AG04449 (cell line): ENCODE measurements at places on chromosomes 16 and 17.

DNA sequence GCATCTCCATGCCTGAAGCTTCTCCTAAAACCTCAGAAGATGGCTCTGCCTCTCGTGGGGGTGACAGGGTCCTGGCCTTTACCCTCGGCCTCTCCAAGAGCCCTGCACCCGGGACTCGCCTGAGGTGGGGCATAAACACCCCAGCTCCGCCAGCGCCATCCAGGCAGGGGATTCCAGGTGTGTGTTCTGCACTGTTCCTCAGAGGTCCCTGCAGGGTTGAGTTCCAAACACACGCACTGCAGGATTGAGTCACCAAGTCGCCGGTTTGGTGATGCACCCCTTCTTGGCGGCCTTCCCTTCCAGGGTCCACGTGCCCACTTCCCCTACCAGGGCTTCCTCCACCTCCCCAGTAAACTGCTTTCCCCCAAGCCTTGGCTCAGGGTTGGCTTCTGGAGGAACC, 40.0 kb upstream of the RBFOX3 start:
- DNase-seq: no peak

DNA sequence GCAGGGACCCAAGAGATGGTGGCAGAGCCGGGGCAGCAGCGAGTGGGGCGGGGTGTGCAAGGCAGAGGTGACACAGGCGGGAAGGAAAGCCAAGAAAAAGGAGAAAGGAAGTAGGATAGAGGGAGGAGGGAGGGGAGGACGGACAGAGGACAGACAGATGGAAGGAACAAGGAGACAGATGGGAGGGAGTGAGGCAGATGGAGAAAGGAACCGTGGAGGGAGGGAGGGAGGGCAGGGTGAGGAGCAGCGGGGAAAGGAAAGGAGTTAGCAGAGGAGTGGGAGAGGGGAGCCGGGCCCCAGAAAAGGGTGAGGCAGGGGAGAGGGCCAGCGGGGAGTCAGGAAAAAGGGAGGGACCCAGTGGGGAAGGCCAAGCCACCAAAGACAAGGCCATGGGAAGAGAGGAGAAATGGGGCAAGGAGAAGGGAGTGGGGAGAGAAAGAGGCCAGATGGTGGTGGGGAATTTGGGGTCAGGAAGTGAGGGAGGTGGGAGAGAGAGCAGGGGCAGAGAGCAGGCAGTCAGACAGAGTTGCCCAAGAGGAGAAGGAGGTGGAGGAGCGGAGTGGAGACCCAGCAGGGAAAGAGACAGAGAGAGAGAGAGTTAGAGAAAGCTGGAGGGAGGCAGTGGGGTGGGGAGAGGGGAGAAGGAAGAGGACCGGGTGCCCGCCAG, 13.2 kb upstream of the ASGR1 start:
- DNase-seq: no peak

GRCh38 chr16:17347624-17348023, 123.1 kb downstream of the XYLT1 start:
- DNase-seq: no peak

DNA sequence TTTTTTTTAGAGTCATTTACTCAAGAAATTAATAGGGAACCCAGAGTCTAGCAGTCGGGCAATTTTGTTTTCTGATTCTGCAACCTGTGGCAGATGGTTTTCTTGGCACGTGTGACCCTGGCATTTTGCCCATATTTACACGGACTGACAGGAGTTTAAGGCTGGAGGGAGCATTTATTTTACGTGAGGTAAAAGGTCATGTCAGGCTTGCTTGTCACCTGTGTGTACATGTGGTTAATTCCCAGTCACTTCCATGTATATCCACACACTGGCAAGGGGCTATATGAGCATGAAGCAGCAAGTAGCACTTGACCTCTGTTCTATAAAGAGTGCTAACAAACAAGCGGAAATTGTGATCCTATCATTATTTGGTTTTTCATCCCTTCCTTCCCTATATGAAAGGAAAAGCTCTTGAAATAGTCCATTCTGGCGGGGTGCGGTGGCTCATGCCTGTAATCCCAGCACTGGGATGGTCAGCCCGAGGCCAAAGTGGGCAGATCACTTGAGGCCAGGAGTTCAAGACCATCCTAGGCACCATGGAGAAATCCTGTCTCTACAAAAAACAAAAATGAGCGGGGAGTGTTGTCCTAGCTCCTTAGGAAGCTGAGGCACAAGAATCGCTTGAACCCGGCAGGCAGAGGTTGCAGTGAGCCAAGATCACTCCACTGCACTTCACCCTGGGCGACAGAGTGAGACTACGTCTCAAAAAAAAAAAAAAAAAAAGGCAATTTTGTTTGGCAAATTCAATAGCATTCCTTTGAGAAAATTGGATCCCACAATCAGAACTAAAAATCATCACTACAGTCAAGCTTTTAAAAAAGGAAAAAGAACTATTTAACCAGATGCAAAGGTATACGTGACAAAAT, 2.1 kb downstream of the SPAG9 start:
- no peak for DNase-seq

- DNase-seq: no peak
Measured at GRCh38 chr16:28117168-28117565, 53.7 kb upstream of the GSG1L start.

- no peak for DNase-seq
Measured at GRCh38 chr17:36901506-36901905, 35.8 kb upstream of the LHX1 start.

DNA sequence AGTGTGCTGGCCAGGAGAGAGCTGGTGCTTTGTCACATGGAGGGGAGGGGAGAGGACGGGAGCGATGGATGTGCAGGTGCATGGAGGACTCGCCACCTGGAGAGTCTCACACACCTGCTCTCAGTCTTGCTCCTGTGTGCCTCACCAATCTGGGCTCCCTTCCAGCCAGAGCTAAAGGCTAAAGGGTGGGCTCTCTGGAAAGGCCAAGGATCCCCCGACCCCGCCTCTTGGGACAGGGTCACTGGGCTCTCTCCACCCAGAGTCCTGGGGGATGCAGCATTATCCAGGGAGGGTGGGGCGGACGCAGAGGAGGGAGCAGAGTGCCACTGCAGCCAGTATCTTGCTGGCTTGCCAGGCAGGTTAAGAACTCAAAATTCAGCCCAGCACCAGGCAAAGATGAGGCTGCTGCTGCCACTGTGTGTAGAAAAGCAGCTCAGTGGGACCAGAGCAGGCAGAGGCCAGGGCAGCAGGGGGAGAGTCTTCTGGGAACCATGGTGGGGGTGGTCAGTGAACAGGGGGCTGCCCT, 5.4 kb upstream of the STAT5B start:
- no peak for DNase-seq

- no peak for DNase-seq
Measured at GRCh38 chr16:85319984-85320440, 207.7 kb upstream of the CIBAR2 start.

DNA sequence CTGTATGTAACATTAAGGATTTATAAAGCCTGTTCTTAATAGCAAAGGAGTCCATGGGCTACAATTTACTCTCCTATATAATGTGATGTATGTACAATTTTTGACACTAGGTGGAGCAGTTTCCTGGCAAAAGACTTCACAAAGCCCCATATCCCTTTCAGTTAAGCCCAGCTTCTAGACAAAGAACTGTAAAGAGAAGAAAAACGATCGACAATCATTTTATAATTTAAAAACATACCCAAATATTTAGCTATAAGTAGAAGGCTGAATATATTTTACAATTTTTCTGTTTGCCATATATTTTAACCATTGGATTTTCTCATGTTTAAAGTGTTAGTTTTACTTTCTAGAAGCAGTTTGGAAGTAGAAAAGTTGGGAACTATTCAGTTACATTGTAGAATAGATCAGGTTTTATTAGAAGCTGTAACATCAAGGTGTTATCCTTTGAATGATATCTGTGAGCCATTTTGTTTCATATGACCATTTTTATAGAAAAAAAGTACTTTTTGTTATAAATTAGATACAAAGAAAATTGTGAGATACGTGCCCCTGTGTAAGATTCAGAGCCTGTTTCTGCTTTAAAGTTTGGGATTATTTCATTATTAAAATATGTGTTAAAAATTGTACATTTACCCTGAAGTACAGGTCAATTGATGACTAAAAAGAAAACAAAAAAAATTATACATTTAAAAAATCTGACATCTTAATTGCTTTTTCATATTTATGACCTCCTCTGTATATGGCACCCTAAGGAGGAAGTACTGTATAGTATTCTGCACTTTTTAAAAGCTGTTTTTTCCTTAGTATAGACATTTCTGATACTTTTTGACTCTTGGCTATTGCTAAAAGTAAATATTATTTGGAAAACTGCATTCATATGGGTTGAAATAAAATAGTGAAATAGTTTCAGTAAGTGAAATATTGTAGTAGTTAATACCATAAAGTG, 46.3 kb downstream of the VMP1 start:
- DNase-seq: peak; percentile 65

DNA sequence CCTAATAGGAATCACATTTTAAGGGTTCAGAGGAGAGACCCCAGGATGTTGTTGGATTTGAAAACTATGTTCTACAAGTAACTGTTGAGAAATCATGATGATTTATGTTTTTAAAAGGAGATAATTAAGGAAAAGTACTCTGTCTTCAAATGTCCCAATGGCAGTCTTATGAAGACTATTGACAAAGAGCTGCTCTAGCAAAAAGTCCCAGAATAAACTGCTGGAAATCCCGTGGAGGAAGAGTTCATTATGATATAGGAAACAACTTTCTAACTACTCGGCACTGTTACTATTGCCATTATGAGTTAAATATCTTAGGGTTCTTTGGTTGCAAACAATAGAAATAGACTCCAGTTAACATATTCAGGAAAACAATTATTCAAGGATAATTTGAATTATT, 65.6 kb upstream of the GAS7 start:
- DNase-seq: no peak

- no peak for DNase-seq
Measured at GRCh38 chr17:11909348-11909747, 87.9 kb downstream of the ZNF18 start.

GRCh38 chr16:74465281-74465680, 44.0 kb upstream of the CLEC18B start:
- no peak for DNase-seq

DNA sequence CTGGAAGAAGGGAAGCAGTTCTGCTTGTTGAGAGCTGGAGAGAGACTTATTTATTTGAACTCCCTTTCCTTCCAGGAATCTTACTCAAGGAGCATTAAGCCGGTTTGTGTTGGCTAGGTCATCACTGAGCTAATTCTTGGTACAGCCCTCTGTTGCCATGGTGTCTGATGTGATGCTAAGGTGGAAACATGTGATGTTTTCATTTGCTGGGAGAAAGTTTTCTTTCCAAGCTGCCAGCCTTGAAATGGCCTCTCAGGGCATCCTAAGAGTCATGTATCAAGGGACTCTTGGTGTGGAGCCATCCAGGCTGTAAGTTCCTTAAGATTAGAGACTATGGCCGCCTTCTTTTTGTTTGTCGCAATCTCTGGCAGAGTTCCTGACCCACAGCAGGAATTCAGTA, 4.2 kb downstream of the PSKH1 start:
- no peak for DNase-seq

GRCh38 chr17:47184681-47185080, 4.4 kb downstream of the CDC27 start:
- DNase-seq: no peak

- no peak for DNase-seq
Measured at GRCh38 chr17:65278050-65278819, 141.1 kb downstream of the RGS9 start.

- DNase-seq: no peak
Measured at GRCh38 chr17:61331178-61331577, 68.5 kb upstream of the TBX2 start.

DNA sequence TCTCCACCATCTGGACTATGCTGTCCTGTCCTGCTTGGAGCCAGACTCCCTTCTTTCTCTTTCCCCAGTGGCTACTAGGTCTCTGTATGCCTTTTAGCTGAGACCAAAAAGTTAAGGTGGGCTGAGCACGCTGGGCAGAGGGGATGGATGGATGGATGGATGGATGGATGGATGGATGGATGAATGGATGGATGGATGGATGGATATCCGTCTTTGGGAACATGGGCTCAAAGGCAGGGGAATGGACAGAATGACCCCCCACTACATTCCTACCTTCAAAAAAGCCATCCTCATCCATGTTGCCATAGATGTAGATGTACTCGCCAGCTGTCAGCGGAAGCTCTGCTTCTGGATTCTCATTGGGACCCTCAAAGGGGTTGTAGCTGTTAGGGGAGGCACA, 12.8 kb downstream of the TSPOAP1 start:
- DNase-seq: no peak
